ENCODE measurements at places on chromosomes 2 and 18.

DNA sequence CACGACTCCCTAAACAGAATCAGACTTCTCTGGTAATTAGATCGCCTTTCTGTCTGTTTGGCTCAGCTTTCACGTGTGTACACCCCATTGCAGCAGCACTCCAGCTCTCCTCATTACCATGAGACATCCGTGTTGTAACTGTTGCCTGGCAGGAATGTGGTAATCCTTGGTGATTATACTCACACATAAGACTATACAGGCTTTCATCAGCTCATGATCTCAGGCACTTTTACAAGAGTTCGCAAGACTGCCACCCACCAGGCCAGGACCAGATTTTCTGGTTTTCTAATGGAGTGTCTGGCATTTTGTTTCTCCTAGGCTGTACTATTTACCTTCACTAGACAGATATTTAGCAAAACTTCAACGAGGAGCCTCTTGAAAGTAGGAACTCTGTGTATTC lies 50.2 kb downstream of the ACVR1 start:
- ATAC-seq, result no peak

DNA sequence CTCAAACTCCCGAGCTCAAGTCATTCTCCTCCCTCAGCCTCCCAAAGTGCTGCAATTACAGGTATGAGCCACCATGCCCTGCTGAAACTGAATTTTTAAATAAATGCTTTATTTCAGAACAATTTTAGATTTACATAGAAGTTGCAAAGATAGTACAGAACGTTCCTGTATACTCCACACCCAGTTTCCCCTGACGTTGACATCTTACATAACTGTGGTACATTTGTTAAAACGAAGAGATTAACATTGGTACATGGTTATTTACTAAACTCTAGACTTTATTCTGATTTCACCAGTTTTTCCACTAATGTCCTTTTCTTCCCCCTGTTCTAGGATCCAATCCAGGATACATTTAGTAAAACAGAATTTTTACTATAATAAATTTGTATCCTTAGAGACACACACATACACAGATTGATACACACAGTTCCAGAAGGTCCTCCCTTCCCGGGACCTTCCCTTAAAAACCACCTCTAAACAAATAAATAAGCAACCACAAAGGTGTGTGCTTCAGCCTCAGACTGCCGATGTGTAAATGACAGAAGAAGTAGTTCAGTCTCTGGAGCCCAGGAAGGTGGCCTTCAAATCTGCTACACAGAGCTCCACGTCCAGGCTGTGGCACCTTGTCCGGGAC lies 6.9 kb downstream of the NEU2 start:
- no peak for ATAC-seq

- ATAC-seq, result no peak
These were observed 28.8 kb downstream of the STEAP3 start for GRCh38 chr2:119252186-119253113.

GRCh38 chr2:54336977-54337255 lies 80.9 kb upstream of the TSPYL6 start:
- no peak for ATAC-seq

- ATAC-seq, result no peak
These were observed 667.6 kb upstream of the SLC8A1 start for GRCh38 chr2:41119489-41119888.

- ATAC-seq, result peak; percentile 84
These were observed 40.5 kb upstream of the NABP1 start for GRCh38 chr2:191637182-191638078.

GRCh38 chr2:64854773-64855237 lies 134.4 kb upstream of the SLC1A4 start:
- ATAC-seq, result no peak

DNA sequence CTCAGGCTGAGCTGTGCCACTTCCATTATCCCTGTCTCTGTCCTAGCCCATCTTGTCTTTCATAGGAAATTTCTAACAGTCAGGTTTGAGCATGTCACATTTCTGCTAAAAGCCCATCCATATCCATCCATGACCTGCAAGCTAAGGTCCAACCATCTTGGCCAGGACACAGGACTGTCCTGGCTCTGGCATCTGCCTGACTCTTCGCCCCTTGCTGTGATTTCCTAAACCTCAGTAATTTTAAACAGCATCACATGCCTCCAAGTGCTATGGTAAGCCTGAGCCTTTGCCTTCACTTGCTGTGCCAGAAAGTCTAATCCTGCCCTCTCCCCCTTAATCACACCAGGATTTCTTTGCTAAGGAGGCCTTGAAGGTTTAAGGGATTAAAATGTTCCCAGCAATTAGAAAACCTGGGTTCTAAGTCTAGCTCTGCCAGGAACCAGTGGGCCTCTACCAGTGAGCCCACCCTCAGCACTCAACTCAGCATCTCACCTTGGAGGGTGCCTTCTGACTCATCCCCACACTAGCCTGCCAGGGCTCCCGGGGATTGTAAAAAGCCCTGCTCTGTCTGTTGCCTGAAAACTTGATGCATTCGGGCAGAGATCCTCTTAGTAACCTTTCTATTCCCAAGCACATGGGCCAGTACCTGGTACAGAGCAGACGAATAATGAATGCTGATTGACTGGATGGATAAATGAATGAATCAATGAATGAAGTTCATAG lies 411.0 kb downstream of the LRATD1 start:
- no peak for ATAC-seq

DNA sequence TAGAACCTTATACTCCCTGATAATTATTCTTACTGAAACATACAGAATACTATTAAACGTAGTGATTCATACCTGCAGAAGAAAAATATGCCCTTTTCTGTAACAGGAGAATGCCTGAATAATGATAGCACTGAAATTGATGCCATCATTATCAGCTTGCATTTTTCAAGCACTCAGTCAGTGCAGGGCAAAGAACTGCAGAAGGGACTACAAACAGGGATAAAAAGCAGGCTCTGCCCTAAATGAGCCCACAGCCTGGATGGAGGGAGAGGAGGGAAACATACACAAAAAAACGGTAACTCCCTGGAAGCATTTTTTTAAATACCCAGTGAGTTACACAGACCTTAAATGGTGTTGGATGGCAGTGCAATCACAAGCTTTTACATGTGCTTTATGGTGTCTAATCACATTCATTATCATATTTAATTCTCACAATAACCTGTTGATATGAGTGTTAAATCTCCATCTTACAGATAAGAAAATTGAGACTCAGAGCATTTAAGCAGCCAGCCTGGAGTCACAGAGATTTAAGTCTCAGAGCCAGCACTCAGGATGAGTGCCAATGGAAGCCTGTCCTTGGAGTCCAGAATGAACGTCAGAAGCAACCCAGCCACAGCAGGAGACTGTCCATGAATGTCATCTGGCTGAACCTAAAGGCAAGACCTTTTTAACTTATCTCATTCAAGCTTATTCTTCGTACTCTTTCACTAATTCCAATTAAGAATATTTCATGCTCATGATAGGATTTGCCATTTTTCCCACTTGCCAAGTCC lies 139.3 kb upstream of the CTNNA2 start:
- ATAC-seq, result no peak

DNA sequence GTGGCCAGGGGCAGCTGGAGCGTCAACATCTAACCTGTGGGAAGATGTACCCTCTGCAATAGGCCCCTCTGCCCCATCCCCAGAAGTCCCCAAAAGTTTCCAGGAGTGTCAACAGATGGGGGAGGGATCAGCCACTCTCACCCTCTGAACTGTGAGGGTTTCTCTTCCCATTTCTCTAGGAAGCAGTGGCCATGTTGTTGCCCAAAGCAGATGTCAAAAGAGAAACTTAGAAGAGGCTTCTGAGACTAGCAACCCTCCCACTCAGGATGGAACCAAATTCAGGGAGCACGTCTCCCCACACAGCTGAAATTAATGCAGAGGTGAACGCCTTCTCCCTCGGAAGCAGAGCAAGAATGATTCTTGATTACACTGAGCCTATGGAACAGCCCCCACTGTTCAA lies 70.3 kb downstream of the ARL4C start:
- ATAC-seq, result peak; percentile 1

- ATAC-seq, result no peak
These were observed 273.1 kb downstream of the NAPG start for GRCh38 chr18:10798727-10799550.

DNA sequence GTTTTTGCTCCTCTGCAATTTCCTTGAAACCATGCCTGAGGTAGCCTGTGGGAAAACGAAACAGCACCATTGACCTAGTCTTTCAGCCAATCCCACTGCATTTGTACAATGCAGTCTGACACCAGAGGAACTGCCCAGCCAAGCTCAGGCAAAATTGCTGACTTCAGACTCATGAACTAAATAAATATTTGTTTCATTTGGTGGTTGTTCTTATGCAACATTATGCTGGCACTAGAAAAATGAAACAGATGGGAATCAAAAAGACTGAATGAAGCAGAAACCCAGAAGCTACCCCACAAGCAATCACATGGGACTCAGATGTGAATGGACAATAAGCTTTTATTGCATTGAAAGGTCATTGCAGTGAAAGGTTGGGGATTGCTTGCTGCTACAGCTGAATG lies 1.7 kb downstream of the NAT8 start:
- ATAC-seq, result no peak

DNA sequence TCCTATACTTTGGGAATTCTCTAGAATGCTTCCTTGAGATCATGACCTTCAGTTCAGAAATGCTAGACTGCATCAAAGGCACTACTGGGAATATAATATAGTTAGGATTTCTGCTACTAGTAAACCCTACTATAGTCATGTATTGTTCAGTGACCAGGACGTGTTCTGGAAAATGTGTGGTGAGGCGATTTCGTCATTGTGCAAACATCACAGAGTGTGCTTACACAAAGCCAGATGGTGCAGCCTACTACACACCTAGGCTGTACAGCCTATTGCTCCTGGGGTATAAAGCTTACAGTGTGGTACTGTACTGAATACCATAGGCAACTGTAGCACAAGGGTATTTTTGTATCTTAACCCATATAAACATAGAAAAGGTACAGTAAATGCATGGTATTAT lies 13.0 kb downstream of the CXCR4 start:
- ATAC-seq, result no peak

GRCh38 chr2:44135771-44136170 lies 32.9 kb upstream of the PPM1B start:
- ATAC-seq, result no peak
